NCI-H1048 (cell line): ENCODE measurements at places on chromosomes 16 and 17.

DNA sequence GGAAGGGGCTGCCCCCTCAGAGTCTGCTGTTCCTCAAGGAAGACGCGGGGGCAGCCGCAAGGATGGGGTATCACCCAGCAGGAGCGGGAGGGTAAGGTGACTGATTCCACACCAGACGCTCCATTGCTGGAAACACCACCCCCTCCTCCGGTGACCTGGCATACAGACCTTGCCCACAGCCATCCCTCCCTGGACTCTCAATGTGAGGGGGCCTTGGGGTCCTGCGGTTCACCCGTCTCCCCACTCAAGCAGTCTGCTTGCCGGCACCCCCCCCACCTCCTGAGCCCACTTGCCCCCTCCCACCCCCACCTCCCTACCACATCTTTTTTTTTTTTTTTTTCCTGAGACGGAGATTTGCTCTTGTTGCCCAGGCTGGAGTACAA, 12.1 kb upstream of the HS3ST6 start:
- no peak for DNase-seq

GRCh38 chr16:67404740-67405226, 11.5 kb upstream of the TPPP3 start:
- no peak for DNase-seq

DNA sequence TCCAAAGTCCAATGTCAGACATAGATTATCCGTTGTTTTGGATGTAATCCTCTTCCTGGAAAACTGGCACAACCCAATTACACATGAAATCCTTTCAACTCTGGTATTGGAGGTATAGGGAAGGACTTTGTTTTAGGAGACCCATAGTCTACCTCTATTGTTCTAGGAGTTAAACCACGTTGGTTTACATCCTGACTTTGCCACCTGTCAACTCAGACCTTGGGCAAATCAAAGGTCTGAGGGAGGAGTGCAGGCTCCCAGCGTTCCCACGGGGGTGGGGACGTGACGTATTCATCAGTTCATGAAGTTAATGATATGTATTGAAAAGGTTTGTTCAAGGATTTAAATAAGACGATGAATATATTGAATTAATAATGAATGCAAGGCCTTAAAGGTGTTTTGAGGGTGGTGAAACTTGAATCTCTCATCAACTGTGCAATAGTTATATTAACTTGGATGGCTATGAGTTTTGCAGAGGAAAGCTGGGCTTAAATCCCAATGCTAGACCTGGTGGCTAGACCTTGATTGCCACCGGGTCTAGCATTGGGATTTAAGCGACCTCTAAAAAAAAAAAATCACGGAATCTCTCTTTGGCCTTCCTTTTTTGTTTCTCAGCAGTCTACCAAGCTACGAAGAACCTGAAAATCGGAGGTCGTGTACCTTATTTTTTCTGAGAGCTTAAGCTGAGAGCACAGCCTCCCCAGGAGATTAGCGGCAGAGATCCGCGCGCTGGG, 744 bp upstream of the NF1 start:
- DNase-seq, result no peak

- no peak for DNase-seq
Measured at GRCh38 chr16:48217708-48218107, 26.4 kb upstream of the LONP2 start.

GRCh38 chr16:13780406-13781168, 139.4 kb upstream of the ERCC4 start:
- no peak for DNase-seq

DNA sequence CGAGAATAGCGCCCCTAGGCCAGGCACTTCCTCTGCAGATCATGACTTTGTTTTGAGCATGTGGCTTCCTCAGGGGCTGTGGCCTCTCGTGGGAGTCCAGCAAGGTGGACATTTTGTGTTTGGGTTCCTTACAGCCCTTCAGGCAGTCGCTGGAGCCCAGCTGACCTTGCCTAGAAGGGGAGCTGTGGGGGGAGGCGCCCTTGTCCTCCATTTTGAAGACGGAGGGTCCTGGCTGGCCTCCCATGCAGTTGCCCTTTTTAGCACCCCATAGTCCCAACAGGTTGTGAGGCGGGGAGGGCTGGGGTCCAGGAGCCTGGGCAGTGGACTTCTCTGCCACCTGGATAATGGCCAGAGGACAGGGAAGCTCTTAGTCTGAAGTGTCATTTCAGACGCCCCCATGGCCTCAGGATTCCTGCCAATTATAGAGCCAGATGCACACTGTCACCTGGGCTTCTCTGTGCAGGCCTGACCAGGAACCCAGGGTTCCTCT, 1.4 kb downstream of the SOST start:
- no peak for DNase-seq

DNA sequence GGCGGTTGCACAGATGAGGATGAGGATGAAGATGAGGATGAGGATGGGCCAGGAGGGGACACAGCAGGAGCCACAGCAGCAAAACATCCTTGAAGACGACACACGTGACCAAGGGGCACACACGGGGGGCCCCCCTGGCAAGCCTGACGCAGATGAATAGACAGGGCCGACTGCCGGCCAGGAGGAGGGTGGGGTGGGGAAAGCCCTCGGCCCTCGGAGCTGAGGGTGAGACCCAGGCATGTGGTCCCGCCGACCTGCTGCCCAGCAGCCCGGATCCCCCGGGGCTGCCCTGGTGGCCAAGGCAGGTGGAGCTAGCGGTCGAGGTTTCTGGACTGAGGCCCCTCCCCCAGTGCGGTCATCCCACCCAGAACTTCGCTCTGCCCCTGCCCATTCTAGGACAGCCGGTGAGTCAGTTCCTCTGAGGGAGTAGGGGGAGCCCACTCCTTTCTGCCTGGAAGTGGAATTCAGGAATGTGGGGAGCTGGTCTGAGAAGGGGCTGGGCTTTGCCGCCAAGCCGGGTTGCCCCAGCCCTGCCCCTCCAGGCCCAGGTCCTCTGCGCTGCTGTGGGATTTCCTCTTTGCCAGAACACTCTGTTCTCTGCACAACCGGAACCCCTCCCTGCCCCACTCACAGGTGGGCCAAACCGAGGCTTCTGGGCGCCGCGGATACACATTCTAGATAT, 9.9 kb downstream of the CYGB start:
- no peak for DNase-seq

- no peak for DNase-seq
Measured at GRCh38 chr17:13311306-13311705, 290.4 kb downstream of the HS3ST3A1 start.

DNA sequence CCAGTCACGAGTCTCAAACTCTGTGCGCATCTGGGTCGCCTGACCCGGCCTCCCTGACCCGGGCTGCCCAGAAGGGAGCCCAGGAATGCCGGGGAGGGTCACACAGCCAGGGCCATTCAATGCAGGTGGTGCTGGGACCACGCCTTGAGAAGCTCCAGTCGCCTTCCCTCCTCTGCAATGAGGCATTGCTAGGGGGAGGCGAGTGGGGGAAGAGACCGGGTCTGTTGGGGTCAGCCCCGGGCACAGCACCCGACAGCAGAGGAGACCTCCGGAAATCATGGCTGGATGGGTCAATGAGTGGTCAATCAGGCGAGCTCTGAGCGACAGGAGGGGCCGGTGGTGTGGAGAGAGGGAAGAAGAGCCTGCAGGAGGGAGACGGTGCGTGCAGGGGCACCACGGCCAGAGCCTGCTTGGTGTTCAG, 13.3 kb downstream of the JPH3 start:
- DNase-seq, result no peak

DNA sequence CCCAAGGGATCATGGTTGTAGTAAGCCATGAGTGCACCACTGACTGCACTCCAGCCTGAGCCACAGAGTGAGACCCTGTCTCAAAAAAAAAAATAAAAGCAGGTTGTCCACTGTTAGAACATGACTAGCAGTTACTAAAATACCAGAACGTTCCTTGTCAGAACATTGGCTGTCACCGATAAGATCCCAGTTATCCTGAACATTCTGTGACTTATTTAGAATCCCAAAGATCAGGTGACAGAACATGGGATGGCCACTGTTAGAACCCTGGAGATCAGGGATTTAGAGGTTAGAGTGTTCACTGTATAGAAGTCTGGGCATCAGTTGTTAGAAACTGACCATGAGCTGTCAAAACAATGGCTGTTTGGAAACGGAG, 8.6 kb downstream of the CES4A start:
- DNase-seq, result no peak

DNA sequence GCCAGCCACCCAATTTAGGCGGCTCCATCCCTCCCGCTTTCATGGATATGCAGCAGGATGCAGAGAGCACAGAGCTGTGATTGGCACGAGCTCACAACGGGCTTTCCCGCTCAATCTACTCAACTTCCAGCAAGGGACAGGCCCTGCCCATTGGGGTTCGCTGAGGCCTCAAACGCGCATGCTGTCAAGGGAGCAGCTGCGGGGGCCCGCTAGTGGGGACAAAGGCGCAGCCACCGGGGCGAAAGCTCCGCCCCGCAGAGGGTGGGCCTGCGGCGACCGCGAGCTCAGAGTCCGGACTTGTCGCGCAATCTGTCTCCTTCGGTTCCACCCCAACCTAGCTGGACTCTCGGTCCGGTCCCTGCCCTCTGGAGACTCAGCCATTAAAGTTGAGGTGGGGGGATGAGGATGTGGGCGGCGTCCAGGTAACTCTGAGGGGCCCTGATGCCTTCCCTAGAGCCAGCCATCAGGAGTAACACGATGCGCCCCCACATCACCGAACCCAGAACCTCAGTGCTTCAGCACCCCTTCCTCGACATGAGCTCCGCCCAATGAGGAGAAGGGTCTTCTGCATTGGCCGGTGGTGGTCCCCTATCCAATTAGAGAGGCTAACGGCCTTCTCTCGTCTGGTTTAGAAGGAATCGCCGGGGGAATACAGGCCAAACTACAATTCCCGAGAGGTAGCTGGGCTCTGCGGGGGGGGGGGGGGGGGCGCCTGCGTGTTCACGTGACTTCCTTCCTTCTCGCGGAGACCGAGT, 489 bp upstream of the NFATC3 start:
- no peak for DNase-seq

- DNase-seq, result no peak
Measured at GRCh38 chr17:51373489-51374152, 113.3 kb downstream of the UTP18 start.

DNA sequence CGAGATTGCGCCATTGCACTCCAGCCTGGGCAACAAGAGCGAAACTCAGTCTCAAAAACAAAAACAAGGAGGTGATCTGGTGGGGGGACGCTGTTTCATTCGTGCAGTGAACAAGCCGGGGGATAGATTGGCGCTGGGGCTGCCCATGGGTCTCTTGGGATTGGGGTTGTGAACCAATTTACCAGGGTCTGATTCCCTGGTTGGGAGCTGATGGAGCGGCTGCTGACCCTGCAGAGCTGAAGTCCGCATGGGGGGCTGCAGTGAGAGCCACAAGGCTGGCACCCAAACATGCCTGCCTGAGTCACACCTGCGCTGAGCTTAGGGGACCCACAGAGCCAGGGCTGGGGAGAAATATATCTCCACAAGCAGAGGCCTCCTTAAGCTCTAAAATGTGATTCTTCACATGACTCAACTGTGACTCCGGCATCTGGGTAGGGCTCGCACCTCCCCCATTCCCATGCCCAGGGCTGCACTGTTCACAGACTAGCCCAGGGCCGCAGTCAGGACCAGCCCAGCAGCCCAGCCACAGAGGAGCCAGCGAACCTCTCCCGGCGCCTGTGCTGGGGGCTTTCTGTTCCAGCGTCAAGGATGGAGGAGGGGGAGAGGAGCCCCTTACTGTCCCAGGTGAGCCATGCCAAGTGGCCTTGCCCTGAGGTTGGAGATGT, 5.0 kb downstream of the TSPAN10 start:
- DNase-seq, result no peak

GRCh38 chr16:57577214-57577613, 34.8 kb downstream of the ADGRG5 start:
- DNase-seq, result no peak

- no peak for DNase-seq
Measured at GRCh38 chr16:12917653-12918052, 16.3 kb downstream of the SHISA9 start.

GRCh38 chr17:61201211-61201610, 198.4 kb upstream of the TBX2 start:
- DNase-seq, result no peak
